WTC11 (cell line): ENCODE measurements at places on chromosomes 4 and X. TPM values are rescaled to one million over a fixed set of nuclear protein-coding genes. Genes with fewer than 3 reads are reported as not detected.

The AREG gene
- 0.14 to 0.33 TPM (median 0.32 TPM) in 3 replicates for total RNA-seq

The ARAP2 gene
- total RNA-seq: 1.0 to 2.4 TPM (median 1.5 TPM) in 3 replicates

The SRPX gene
- 7.7 to 8.0 TPM (median 7.7 TPM) in 3 replicates for total RNA-seq

The GUCY1A1 gene
- 0.11 to 0.20 TPM in 2 of 3 replicates, not detected in the other for total RNA-seq

The NHS gene
- total RNA-seq: 4.5 to 5.8 TPM (median 5.6 TPM) in 3 replicates

DNA sequence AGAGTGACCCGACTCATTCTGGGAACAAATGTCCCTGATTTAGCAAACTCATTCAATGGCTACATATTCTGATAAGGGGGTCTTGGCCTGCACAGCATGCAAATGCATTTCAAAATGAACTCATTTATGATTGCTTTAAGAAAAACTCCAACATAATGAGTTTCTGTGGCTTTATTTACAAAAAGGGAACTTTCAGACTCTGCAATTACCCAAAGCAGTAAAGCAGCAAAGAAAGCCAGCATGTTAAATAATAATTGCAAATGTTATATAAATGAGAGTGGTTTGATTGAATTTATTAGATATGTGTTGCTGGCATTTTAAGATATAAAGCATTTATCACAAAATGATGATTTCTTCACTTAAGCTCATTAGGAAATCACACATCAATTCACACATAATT, 295.7 kb downstream of the FBXW7 start:
- no peaks in the 10 kb centered on the region for H3K36me3 ChIP-seq
- no peak overlapping the region for H3K4me3 ChIP-seq
- peaks cover 8% of the 10 kb centered on the region for H3K4me1 ChIP-seq
- H3K27ac ChIP-seq: no peak overlapping the region
- no peak for DNase-seq
- no peaks in the 10 kb centered on the region for H3K27me3 ChIP-seq

DNA sequence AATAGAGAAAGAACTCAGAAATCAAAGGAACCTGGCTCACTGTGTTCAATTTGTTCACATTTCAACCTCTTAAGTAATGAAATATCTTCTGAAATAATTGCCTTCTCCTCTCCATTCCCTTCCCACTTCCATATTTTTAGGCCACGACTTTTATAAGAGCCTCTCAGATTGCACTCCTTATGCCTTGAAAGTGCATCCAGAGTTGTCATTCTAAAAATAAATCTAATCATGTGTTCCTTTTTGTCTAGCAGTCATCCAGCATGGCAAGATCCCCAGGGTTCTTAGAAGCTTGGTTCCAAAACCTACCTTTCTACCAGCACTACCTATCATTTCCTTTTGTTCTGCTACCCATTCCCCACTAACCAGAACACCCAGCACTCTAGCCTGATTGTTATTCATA, 42.4 kb upstream of the RPA4 start:
- H3K4me1 ChIP-seq: peaks cover 46% of the 10 kb centered on the region
- no peaks in the 10 kb centered on the region for H3K27me3 ChIP-seq
- no peaks in the 10 kb centered on the region for H3K36me3 ChIP-seq
- DNase-seq: no peak
- H3K4me3 ChIP-seq: no peak overlapping the region

DNA sequence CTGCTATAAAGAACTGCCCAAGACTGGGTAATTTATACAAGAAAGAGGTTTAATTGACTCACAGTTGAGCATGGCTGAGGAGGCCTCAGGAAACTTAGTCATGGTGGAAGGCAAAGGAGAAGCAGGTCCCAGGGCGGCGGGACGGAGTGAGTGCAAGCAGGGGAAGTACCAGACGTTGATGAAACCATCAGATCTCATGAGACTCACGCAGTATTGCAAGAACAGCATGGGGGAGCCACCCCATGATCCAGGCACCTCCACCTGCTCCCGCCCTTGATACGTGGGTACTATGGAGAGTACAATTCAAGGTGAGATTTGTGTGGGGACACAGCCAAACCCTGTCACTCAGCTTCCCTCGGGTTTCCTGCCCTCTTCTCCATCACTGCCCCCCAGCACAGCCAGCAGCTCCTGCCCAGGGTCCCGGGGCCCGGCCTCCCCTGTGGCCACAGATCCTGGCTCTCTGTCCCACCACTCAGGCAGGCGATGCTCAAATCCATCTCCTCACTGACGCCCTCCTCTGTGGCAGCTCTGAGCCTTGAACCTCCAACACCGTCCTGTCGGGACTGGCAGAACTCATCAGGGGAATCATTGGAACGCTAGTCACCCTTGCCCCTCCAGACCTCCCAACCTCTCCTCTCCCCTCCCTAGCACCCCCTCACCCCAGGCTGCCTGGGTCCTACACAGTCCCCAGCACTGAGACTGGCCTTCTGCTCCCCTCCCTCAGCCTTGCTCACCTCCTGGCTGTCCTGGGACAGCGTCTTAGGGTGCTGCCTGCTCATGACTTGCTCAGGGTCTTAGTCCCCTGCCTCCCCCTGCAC, 37.6 kb downstream of the FGFRL1 start:
- no peak overlapping the region for H3K27ac ChIP-seq
- peaks cover 42% of the 10 kb centered on the region for H3K27me3 ChIP-seq
- no peaks in the 10 kb centered on the region for H3K36me3 ChIP-seq
- no peak overlapping the region for H3K4me3 ChIP-seq

DNA sequence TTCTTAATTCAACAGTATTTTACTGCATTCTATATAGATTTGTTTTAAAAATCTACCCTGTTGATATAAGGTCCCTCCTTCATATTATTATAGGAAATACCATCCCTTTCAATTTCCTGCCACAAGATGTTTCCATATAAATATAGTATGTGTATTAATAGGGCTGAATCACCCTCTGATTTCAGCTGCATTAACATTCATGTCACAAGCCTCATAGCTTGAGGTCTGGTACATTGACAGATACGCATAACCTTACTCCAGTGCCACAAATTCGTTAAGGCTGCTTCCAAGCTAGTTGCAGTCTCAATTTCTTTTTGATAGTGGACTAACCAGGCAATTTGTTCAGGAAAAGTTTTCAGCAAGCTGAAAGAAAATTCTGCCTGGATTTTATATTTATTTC, 128.4 kb downstream of the KLHL34 start:
- H3K4me1 ChIP-seq: no peaks in the 10 kb centered on the region
- no peaks in the 10 kb centered on the region for H3K36me3 ChIP-seq
- H3K27ac ChIP-seq: no peak overlapping the region

- H3K4me1 ChIP-seq: peaks cover 7% of the 10 kb centered on the region
- no peak overlapping the region for H3K4me3 ChIP-seq
- H3K27me3 ChIP-seq: no peaks in the 10 kb centered on the region
- no peaks in the 10 kb centered on the region for H3K36me3 ChIP-seq
- no peak for DNase-seq
- no peak overlapping the region for H3K27ac ChIP-seq
Observed at GRCh38 chrX:121000589-121000988, 15.0 kb upstream of the CT47A1 start.

DNA sequence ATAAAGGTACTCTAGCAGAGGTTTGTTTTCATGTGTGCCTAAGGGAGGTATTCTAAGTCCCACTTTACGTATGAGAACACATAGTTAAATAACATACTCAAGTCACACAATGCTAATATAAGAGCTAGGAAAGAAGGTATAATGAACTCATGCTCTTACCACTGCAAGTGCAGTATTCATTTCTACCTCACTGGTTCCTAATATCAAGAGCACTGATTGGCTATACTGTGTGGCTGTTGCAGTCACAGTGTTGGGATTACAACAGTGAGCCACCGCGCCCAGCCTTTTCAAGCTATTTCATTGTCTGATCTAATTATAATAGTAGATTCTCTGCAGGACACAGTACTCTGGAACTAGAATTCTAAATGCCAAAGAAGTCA, 84.0 kb downstream of the PDS5A start:
- H3K27me3 ChIP-seq: no peaks in the 10 kb centered on the region
- H3K36me3 ChIP-seq: peaks cover 44% of the 10 kb centered on the region
- H3K4me1 ChIP-seq: peaks cover 32% of the 10 kb centered on the region
- peak overlapping the region; percentile 48; the same call in 1 of the 2 replicates for H3K27ac ChIP-seq

DNA sequence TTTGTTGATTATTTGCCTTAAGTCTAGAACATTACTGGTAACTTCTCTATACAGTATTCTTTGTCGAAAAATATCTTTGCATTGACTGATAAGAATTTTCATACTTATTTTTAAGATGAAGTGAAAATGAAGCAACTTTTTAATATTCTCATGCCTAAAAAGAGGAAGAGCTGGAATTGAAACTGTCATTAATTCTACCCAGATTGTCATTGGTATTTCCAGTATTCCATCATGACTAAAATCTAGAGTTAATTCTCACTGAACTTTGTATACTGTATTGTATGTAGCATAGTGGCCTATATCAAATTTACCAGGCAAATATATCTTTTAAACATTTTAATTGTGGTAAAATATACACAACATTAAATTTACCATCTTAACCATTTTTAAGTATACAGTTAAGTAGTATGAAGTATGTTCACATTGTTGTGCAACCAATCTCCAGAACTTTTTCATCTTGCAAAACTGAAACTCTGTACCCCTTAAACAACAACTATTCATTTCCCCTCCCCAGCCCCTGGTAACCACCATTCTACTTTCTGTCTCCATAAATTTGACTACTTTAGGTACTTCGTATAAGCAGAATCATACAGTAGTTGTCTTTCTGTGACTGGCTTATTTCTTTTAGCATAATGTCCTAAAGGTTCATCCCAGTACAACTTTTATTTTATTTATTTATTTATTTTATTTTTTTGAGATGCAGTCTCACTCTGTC, 24.3 kb upstream of the ZNF41 start:
- no peaks in the 10 kb centered on the region for H3K36me3 ChIP-seq
- no peak overlapping the region for H3K4me3 ChIP-seq
- H3K4me1 ChIP-seq: peaks cover 9% of the 10 kb centered on the region
- DNase-seq: no peak
- no peak overlapping the region for H3K27ac ChIP-seq
- H3K27me3 ChIP-seq: no peaks in the 10 kb centered on the region

- peaks cover 3% of the 10 kb centered on the region for H3K4me1 ChIP-seq
- H3K4me3 ChIP-seq: no peak overlapping the region
- no peak for DNase-seq
- no peaks in the 10 kb centered on the region for H3K27me3 ChIP-seq
Observed at GRCh38 chr4:106165351-106166010, 150.5 kb downstream of the TBCK start.

- H3K4me1 ChIP-seq: no peaks in the 10 kb centered on the region
- no peak overlapping the region for H3K4me3 ChIP-seq
- no peak for DNase-seq
- no peak overlapping the region for H3K27ac ChIP-seq
Observed at GRCh38 chr4:142595222-142595871, 250.8 kb downstream of the INPP4B start.

DNA sequence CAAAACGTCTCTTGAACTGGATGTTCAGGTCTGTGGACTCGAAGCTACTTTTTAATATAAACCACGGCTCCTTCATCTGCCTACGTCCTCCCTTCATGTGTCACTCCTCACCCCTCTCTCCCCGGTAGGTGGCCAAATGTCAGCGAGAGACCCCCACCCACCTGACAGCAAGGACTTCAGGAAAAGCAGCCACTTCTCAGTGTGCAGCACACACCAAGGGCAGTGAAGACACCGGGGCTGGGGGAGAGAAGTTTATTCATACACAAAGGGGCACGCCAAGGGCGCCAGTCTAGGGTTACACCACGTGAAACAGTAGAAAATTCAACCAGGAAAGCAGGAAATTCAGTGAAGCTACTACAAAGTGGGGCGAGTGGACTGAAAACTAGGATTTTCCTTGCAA, 181.2 kb downstream of the AFAP1 start:
- H3K36me3 ChIP-seq: no peaks in the 10 kb centered on the region
- no peak for DNase-seq
- no peaks in the 10 kb centered on the region for H3K27me3 ChIP-seq
- H3K27ac ChIP-seq: no peak overlapping the region
- no peaks in the 10 kb centered on the region for H3K4me1 ChIP-seq

- DNase-seq: no peak
- H3K27ac ChIP-seq: no peak overlapping the region
- no peak overlapping the region for H3K4me3 ChIP-seq
- peaks cover 19% of the 10 kb centered on the region for H3K36me3 ChIP-seq
- H3K27me3 ChIP-seq: no peaks in the 10 kb centered on the region
- no peaks in the 10 kb centered on the region for H3K4me1 ChIP-seq
Observed at GRCh38 chrX:67721321-67721720, 177.5 kb downstream of the AR start.

GRCh38 chr4:180190382-180190781, 2052.8 kb upstream of the TENM3 start:
- H3K27me3 ChIP-seq: no peaks in the 10 kb centered on the region
- no peaks in the 10 kb centered on the region for H3K4me1 ChIP-seq
- no peaks in the 10 kb centered on the region for H3K36me3 ChIP-seq
- H3K27ac ChIP-seq: no peak overlapping the region

GRCh38 chrX:39710776-39711175, 387.0 kb downstream of the BCOR start:
- no peak overlapping the region for H3K27ac ChIP-seq
- H3K27me3 ChIP-seq: no peaks in the 10 kb centered on the region; the same call in 1 of the 2 replicates
- DNase-seq: no peak
- H3K4me3 ChIP-seq: no peak overlapping the region
- H3K36me3 ChIP-seq: peaks cover 4% of the 10 kb centered on the region; the same call in 1 of the 2 replicates

DNA sequence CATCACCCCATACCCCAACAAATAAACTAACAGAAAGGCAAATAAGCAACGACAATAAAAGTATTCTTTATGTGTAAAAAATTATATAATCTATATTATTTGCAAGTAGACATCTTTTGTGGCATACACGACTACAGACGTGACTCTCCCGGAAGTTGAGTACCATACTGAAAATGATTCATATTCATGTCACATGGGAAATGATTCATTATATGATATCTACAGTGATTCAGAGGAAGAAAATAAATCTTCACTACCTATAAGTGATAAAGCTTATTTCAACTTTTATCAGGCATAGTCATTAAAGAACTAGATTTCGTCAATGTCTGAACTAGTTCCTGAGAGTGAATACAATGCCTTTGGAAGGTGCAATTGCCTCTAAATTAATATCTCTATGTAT, 4.6 kb upstream of the ANTXR2 start:
- DNase-seq: no peak
- peaks cover 6% of the 10 kb centered on the region; the same call in 1 of the 2 replicates for H3K36me3 ChIP-seq
- H3K4me1 ChIP-seq: peaks cover 13% of the 10 kb centered on the region
- no peak overlapping the region for H3K27ac ChIP-seq
- H3K4me3 ChIP-seq: no peak overlapping the region

GRCh38 chrX:149531599-149531998, 9.2 kb upstream of the EOLA1 start:
- no peak for DNase-seq
- H3K36me3 ChIP-seq: no peaks in the 10 kb centered on the region
- peaks cover 6% of the 10 kb centered on the region; the same call in 1 of the 2 replicates for H3K4me1 ChIP-seq
- no peaks in the 10 kb centered on the region for H3K27me3 ChIP-seq

GRCh38 chrX:23386726-23387125, 52.1 kb downstream of the PTCHD1 start:
- peak overlapping the region; percentile 41; the same call in 1 of the 2 replicates for H3K27ac ChIP-seq
- no peaks in the 10 kb centered on the region for H3K36me3 ChIP-seq
- DNase-seq: no peak
- H3K4me1 ChIP-seq: peaks cover 24% of the 10 kb centered on the region

DNA sequence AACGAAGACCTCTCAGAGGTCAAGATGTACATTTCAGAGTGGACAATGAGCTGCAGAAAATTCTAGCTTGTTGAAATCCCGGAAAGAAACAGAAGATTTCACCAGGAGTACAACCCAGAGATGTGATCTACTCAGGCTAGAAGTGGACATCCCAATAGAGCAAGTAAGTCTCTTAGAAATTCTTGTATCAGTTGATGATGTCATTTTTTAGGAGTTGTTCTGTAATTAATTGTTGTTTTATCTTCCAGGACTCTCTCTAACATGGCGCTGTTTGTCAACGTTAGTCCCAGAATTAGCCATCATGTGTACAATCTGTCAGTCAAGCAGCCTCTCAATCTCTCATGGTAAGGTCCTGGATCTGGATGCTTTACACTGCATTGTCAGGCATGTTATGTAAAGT, 174.4 kb downstream of the GRIA3 start:
- no peak overlapping the region for H3K27ac ChIP-seq
- peaks cover 19% of the 10 kb centered on the region for H3K4me1 ChIP-seq
- DNase-seq: no peak

GRCh38 chr4:967113-968104, 6.0 kb downstream of the DGKQ start:
- H3K27ac ChIP-seq: no peak overlapping the region
- H3K27me3 ChIP-seq: peaks cover 21% of the 10 kb centered on the region
- peak; percentile 47 for DNase-seq
- H3K36me3 ChIP-seq: no peaks in the 10 kb centered on the region
